Esophagus squamous epithelium (tissue), 5 donors: ENCODE measurements at places on chromosomes 2 and 18.
A peak's percentile ranks its signal among the peaks of the same experiment; 100 is the strongest.

GRCh38 chr18:62768558-62768943, 53.2 kb downstream of the PHLPP1 start:
- no peaks in the 10 kb centered on the region for H3K36me3 ChIP-seq
- no peaks in the 10 kb centered on the region for H3K27me3 ChIP-seq
- H3K27ac ChIP-seq: peak overlapping the region; percentile 73
- H3K4me1 ChIP-seq: peaks cover 21% of the 10 kb centered on the region
- no peak overlapping the region for H3K4me3 ChIP-seq
- no peak for DNase-seq

DNA sequence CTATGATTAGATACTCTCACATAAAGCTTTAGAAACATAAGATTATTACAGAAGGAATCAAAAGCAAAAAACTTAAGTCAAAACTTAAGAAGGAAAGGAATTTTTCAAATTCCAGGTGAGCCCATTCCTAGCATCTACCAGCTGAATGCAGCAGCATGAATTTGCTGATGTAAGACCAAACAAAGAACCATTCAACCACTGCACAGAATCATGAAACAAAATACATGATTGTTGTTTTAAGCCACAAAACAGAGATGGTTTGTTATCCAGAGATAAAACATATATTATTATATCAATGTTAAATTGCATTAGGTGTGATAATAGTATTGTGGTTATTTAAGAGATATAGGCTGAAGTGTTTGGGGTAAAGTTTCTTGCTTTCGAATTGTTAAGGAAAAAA, 29.0 kb downstream of the PIGN start:
- no peaks in the 10 kb centered on the region for H3K4me1 ChIP-seq
- H3K27me3 ChIP-seq: no peaks in the 10 kb centered on the region
- no peak overlapping the region for H3K4me3 ChIP-seq
- no peak for DNase-seq

- H3K36me3 ChIP-seq: no peaks in the 10 kb centered on the region
- H3K4me1 ChIP-seq: peaks cover 44% of the 10 kb centered on the region
- no peak overlapping the region for H3K4me3 ChIP-seq
Measured at GRCh38 chr2:30404319-30405259, 42.5 kb upstream of the LCLAT1 start.

- no peaks in the 10 kb centered on the region for H3K27me3 ChIP-seq
- H3K27ac ChIP-seq: no peak overlapping the region
- no peak for DNase-seq
- H3K36me3 ChIP-seq: no peaks in the 10 kb centered on the region
- H3K4me3 ChIP-seq: no peak overlapping the region
Measured at GRCh38 chr2:161982548-161983330, 91.3 kb downstream of the DPP4 start.

GRCh38 chr2:69036926-69037325, 23.9 kb downstream of the ANTXR1 start:
- H3K36me3 ChIP-seq: no peaks in the 10 kb centered on the region
- H3K4me1 ChIP-seq: no peaks in the 10 kb centered on the region
- no peak for DNase-seq
- H3K27me3 ChIP-seq: no peaks in the 10 kb centered on the region
- no peak overlapping the region for H3K4me3 ChIP-seq

DNA sequence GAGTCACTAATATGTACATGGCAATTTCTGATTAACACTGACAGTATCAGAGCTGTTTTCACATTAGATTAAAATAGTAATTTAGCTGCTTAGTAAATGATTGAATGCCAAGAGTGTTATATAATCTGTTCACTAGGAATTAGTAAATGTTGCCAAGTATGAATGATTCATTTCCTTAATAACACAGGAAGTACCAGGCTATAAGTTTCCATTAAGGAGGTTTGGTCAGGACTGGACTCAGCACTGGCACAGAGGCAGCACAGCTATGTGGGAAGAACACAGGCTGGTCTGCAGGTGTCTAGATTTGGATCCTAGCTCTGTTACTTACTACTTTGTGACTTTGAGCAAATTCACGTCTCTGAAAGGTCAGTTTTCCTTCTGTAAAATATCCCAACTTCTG, 97.2 kb downstream of the TDRD15 start:
- no peaks in the 10 kb centered on the region for H3K4me1 ChIP-seq
- no peaks in the 10 kb centered on the region for H3K36me3 ChIP-seq
- DNase-seq: no peak
- H3K27me3 ChIP-seq: no peaks in the 10 kb centered on the region
- no peak overlapping the region for H3K27ac ChIP-seq

DNA sequence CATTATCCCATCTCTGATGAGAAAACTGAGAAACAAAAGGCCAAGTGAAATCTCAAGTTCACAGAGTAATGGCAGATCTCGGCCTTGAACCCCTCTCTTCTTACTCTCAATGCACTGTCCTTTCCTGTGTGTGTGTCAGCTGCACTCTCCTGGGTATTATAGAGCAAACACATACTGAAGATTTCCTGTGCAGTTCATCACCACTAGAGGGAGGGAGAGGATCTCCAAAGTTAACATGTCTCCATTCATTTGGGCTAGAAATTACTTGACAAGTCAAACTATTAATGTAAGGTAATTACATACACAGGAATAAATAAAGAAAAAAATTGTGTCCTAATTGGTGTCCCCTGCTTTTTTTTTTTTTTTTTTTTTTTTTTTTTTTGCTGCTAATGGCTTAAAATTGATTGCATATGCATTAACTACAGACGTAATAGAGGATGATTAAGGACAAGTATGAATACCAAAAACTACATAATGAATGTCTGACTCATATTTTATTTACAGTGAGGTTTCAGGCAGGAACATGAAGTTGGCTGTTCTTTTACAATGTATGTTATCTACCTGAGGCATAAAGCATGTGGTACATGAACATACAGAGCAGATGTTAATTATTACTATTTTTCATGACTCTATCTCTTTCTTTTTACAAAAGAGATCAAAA, 269.2 kb downstream of the NYAP2 start:
- no peaks in the 10 kb centered on the region for H3K4me1 ChIP-seq
- H3K36me3 ChIP-seq: no peaks in the 10 kb centered on the region
- no peak overlapping the region for H3K4me3 ChIP-seq
- no peaks in the 10 kb centered on the region for H3K27me3 ChIP-seq
- H3K27ac ChIP-seq: no peak overlapping the region
- DNase-seq: no peak

GRCh38 chr2:133760376-133760775, 192.1 kb upstream of the NCKAP5 start:
- no peak overlapping the region for H3K27ac ChIP-seq
- H3K4me1 ChIP-seq: no peaks in the 10 kb centered on the region
- no peaks in the 10 kb centered on the region for H3K36me3 ChIP-seq
- H3K4me3 ChIP-seq: no peak overlapping the region

GRCh38 chr18:40249390-40250080, 1705.5 kb upstream of the PIK3C3 start:
- H3K4me3 ChIP-seq: no peak overlapping the region
- no peaks in the 10 kb centered on the region for H3K36me3 ChIP-seq
- H3K4me1 ChIP-seq: no peaks in the 10 kb centered on the region
- no peaks in the 10 kb centered on the region for H3K27me3 ChIP-seq

DNA sequence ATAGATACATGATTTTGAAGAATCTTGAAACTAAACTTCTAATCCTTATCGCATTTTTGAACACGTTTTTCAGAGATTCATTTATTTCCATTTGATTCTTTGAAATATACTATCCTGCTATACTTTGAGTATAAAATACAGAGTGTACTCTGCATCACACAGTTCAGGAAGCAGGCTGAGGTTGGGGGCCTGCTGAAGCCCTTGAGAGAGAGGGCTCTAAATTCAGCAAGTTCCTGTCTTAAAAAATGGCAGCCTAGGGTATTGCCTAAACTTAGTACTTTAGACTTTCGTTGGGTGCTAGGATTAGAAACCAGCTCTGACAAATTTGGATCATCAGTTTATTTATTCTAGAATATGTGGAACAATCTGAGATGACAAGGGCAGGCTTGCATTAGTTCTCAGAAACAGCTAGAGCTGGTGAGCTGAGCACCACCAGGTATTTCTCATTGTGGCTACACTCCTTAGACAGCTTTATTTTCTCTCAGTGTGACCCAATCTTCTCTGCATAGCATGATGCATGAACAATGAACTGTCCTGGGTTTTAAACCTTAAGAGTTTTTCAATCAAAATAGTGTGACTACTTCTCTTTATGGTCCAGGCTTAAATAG, 49.1 kb downstream of the TFPI start:
- no peak for DNase-seq
- H3K27me3 ChIP-seq: no peaks in the 10 kb centered on the region
- no peaks in the 10 kb centered on the region for H3K4me1 ChIP-seq
- no peak overlapping the region for H3K4me3 ChIP-seq
- H3K27ac ChIP-seq: no peak overlapping the region
- H3K36me3 ChIP-seq: no peaks in the 10 kb centered on the region

- no peaks in the 10 kb centered on the region for H3K36me3 ChIP-seq
- H3K4me3 ChIP-seq: no peak overlapping the region
- no peak for DNase-seq
Measured at GRCh38 chr2:178455947-178456346, 4.8 kb downstream of the PJVK start.

- H3K27ac ChIP-seq: no peak overlapping the region
- DNase-seq: no peak
- H3K27me3 ChIP-seq: no peaks in the 10 kb centered on the region
- no peaks in the 10 kb centered on the region for H3K36me3 ChIP-seq
- no peaks in the 10 kb centered on the region for H3K4me1 ChIP-seq
Measured at GRCh38 chr2:54954158-54954557, 96.1 kb downstream of the RTN4 start.

DNA sequence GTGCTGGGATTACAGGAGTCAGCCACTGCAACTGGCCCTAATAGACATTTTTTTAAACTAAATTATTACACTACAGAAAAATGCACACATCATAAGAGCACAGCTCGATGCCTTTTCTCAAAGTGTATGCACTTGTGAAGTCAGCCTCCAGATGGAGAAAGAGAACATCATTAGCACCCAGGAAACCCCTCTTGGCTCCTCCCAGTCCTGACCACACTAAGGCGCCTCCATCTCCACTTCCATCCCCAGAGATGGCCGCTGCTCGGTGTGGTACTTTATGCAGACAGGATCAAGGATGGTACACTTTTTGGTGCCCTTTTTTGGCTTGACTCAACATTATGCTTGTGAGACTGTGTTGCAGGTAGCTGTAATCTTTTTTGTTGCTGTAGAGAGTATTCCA, 34.8 kb downstream of the RRM2 start:
- no peaks in the 10 kb centered on the region for H3K36me3 ChIP-seq
- H3K27ac ChIP-seq: no peak overlapping the region
- H3K4me3 ChIP-seq: no peak overlapping the region
- H3K4me1 ChIP-seq: no peaks in the 10 kb centered on the region
- H3K27me3 ChIP-seq: no peaks in the 10 kb centered on the region
- no peak for DNase-seq

DNA sequence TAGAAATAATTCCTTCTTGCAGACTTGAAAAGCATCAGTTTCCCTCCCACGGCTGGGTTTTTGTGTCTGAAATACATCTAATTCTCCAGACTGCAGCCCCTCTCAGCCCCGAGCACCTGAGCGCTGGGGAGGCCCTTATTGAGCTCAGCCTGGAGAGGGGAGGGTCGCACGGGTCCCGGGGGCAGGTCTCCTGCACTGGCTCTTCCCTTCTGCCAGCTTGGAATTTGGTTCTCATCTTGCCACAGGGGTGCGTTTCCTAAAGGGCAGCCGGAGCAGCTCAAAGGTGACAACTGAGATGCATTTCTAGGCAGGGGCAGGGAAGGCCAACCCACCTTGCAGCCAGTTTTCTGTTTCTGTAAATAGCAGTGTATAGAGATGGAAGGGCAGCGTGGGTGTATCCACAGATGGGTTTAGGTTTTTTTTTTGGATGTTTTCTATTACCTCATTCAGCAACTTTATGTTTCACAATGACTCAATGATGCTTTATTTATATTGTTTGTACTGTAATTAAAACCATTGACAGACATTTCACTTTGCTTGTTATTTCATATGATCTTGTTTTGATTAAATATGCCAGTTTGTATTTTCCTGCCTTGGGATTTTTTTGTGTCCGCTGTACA, 37.0 kb downstream of the GBX2 start:
- H3K4me3 ChIP-seq: no peak overlapping the region
- no peaks in the 10 kb centered on the region for H3K36me3 ChIP-seq
- H3K4me1 ChIP-seq: no peaks in the 10 kb centered on the region
- no peak overlapping the region for H3K27ac ChIP-seq
- DNase-seq: no peak
- H3K27me3 ChIP-seq: no peaks in the 10 kb centered on the region

GRCh38 chr2:9944330-9944758, 7.1 kb upstream of the GRHL1 start:
- no peaks in the 10 kb centered on the region for H3K4me1 ChIP-seq
- peak overlapping the region; percentile 81 for H3K27ac ChIP-seq
- no peaks in the 10 kb centered on the region for H3K36me3 ChIP-seq
- no peaks in the 10 kb centered on the region for H3K27me3 ChIP-seq
- DNase-seq: no peak

- H3K36me3 ChIP-seq: no peaks in the 10 kb centered on the region
- H3K4me1 ChIP-seq: no peaks in the 10 kb centered on the region
- H3K27ac ChIP-seq: no peak overlapping the region
- no peak overlapping the region for H3K4me3 ChIP-seq
- H3K27me3 ChIP-seq: no peaks in the 10 kb centered on the region
Measured at GRCh38 chr2:59912042-59912441, 641.4 kb downstream of the BCL11A start.
